CD4-positive, alpha-beta T cell treated with Interleukin-2 at 100 ng/mL for 4 hours (primary cell): ENCODE measurements at places on chromosomes 1 and 21.
A peak's percentile ranks its signal among the peaks of the same experiment; 100 is the strongest.

- no peak for DNase-seq
Observed at GRCh38 chr21:34908419-34909055, 140.6 kb downstream of the RUNX1 start.

DNA sequence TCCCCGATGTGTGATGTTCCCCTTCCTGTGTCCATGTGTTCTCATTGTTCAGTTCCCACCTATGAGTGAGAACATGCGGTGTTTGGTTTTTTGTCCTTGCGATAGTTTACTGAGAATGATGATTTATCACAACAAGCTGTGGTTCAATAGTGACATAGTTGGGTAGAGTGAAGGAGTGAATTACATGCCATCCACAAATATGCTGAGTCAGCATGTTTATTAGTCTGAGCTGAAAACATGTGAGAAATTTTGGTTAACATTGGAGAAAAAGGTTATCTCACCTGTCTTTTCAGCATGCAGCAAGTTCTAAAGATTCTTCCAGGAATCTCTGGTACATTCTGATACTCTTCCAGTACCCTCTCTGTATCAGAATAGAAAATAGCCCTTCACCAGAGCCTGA, 19.0 kb downstream of the OR2L3 start:
- DNase-seq, result no peak

DNA sequence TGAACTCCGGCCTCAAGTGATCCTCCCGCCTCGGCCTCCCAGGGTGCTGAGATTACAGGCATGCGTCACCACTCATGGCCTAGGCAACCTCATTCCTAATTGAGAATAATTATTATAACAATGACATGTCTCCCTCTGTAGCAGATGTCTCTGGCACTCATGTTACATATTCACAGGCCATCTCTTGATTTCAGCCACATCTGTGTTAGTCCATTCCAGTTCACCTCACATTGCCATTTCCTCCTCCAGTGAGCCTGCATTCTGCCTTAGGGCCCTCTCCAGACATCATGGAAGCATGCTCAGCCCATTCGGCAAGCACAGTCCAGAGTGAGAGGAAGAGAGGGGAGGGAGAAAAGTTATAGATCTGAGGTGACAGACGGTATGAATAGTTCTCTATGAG, 32.5 kb downstream of the CDKN2C start:
- no peak for DNase-seq

DNA sequence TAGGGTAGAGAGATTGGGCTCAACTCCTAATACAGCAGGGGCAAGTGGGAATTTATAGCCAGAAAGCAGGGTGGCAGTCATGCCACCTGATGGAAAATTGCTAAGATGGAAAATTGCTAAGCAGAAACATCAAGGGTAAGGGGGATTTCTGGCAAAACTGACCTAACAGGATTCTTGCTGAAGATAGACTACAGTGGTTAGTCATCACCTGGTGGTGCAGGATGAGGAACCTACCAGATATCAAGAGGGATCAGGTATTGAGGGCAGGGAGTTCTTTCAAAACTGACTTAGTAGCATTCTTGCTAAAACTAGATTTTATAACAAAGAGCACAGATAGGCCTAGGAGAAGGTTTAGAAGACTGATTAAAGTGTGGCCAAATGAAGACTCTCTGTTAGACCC, 292.9 kb downstream of the PLPP3 start:
- DNase-seq, result no peak

DNA sequence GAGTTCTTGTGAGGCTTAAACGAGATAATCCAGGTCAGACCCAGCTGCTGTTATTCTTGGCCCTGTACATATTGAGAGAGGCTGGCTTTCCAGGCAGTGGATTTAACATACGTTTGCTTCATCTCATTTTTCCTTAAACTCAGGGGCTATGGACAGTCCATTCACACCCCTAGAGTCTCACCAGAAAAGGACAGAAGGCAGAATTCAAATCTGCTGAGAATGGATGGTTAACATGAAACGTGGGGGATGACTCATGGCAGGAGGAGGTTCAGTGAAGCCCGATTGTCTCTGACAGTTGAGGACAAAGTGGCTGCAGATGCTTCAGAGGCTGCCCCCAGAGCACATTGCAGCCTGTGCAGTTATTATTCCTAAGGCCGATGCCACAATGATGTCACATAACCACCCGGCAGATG, 39.5 kb downstream of the TGFB2 start:
- DNase-seq, result no peak

- no peak for DNase-seq
Observed at GRCh38 chr1:47709019-47709871, 271.4 kb downstream of the FOXD2 start.

GRCh38 chr1:29397981-29398380, 161.7 kb downstream of the PTPRU start:
- no peak for DNase-seq

GRCh38 chr1:244140420-244140819, 89.3 kb downstream of the ZBTB18 start:
- DNase-seq, result no peak

GRCh38 chr1:65279070-65279779, 30.1 kb upstream of the DNAJC6 start:
- DNase-seq, result no peak

- no peak for DNase-seq
Observed at GRCh38 chr1:13585612-13585991, 2.0 kb downstream of the PDPN start.

DNA sequence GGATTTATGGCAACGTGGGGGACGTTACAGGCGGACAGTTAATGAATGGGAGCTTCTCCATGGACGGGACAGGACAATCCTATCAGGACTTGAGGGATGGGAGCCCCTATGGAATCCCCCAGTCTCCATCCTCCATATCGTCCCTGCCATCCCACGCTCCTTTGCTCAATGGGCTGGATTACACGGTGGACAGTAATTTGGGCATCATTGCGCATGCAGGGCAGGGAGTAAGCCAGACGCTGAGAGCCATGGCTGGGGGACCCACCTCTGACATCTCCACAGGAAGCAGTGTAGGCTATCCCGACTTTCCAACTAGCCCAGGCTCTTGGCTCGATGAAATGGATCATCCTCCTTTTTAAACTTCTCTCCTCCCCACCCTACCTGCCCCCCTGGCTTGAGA, 44.2 kb downstream of the LHX4 start:
- no peak for DNase-seq

GRCh38 chr1:182720463-182720862, 36.1 kb upstream of the RGS8 start:
- DNase-seq, result no peak

- DNase-seq, result no peak
Observed at GRCh38 chr1:21821385-21822019, 9.4 kb downstream of the LDLRAD2 start.

DNA sequence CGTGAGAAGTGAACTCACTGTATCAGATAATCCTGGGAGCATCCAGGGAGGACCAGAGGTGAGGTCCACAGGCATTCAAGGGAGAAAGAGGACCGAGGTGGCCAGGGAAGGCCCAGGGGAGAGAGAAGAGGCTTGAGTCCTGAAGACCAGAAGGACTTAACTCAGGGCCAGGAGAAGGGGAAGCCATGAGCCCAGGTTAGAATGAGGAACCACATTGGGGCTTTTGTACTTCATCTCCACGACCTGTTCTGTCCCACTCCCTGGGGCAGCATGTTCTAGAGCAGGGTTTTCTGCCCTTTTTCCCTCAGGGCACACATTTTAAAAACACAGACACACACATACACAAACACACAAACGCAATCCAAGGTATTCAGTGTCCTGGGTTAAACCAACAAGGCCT, 8.4 kb downstream of the LGR6 start:
- no peak for DNase-seq

DNA sequence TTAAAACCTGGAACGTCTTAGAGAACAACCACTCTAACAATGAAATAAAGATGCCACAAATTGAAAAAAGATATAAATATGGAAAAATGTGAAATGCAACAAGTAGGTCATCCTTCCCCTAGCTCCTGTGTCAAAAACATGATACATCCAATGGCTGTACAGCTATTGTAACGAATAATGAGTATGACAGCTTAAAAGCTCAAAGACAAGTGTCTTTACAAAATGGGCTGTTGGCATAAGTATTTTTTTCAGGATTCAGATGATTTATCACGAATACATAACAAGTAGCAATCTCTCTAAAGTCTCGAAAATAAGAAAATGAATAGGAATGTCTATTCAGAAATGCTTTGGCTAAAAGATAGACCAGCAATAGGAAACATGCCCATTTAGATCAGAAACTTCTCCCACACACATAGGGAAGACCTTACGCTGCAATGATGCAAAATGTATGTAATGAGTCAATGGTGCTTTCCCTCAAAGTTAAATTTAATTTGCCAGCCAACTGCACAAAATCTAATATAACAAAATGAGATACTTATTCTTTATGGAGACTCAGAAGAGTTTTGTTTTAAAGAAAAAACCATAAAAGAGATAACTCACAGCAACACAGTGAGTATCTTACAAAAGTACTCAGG, 8.3 kb downstream of the TGFBR3 start:
- DNase-seq, result no peak

DNA sequence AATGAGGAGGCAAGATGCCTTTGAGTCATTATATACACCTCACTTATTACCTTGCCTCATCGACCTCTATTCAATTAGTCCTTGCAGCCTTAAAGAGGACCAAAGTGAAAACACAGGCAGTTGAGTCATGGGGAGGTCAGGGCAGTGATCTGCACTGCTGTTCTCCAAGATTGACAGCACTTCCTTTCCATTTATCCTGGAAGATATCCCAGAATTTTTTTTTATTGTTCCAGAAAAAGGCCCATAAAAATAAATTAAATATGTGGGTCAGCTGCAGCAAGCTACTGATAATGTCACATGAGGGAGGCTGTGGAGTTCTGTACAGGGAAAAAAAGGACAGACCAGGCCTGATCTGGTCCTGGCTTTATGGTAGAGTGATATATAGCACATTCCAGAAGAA, 33.2 kb upstream of the CDC42BPA start:
- no peak for DNase-seq

- peak; percentile 49 for DNase-seq
Observed at GRCh38 chr1:161792740-161793139, 26.6 kb downstream of the ATF6 start.

- peak; percentile 26 for DNase-seq
Observed at GRCh38 chr21:31656199-31657095, 3.0 kb upstream of the SOD1 start.

DNA sequence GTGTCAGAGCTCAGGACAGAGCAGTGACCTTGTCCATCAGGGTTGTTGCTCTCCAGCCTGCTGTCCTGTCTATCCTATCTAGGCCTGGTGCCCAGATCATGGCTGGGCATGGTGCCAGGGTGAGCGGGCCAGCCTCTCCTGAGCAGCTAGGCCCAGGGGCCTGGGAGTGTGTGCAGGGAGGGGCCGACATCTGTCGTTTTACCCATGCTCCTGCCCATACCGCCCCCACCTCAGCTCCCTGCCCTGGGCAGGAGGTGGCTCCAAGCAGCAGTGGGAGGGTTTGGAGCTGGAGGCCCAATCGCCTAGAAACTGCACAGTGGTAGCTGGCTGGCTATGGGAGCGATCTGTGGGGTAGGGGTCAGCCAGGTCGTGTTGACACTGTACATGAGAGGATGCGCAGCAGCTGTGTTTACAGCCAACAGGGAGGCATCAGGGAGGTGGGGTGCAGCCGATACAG, 6.5 kb downstream of the INSRR start:
- DNase-seq, result no peak

GRCh38 chr1:160863061-160863773, 530 bp upstream of the CD244 start:
- no peak for DNase-seq

DNA sequence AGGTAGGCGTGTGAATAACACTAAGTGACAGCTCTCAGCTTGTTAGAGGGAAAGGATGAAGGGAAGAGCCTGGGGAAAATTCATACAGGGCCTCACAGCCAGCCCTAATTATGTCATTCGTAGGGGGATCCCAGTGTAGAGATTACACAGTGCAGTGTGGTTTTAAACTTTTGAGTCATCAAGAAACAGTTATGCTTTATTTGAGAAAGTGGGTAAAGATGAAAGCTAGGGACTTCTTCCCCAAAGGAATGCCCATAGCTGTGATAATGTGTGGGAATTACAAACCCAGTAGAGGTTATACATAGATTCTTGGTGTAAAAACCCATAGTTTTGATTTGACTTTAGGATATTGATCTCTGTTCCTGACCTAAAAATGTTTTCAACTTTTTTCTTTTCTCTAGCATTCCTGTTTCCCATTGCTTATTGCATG, 1.9 kb downstream of the TTF2 start:
- peak; percentile 51 for DNase-seq

- DNase-seq, result no peak
Observed at GRCh38 chr1:231317306-231318014, 20.2 kb downstream of the EXOC8 start.

GRCh38 chr1:97726386-97726785, 194.4 kb downstream of the DPYD start:
- no peak for DNase-seq

GRCh38 chr1:10257851-10258250, 47.5 kb downstream of the KIF1B start:
- DNase-seq, result no peak

- DNase-seq, result no peak
Observed at GRCh38 chr1:55634516-55634915, 419.4 kb upstream of the USP24 start.

- no peak for DNase-seq
Observed at GRCh38 chr1:41110736-41111135, 89.2 kb upstream of the SLFNL1 start.

GRCh38 chr1:195185736-195186135, 1422.5 kb downstream of the KCNT2 start:
- DNase-seq, result no peak

- no peak for DNase-seq
Observed at GRCh38 chr1:30407865-30408580, 315.4 kb downstream of the MATN1 start.

DNA sequence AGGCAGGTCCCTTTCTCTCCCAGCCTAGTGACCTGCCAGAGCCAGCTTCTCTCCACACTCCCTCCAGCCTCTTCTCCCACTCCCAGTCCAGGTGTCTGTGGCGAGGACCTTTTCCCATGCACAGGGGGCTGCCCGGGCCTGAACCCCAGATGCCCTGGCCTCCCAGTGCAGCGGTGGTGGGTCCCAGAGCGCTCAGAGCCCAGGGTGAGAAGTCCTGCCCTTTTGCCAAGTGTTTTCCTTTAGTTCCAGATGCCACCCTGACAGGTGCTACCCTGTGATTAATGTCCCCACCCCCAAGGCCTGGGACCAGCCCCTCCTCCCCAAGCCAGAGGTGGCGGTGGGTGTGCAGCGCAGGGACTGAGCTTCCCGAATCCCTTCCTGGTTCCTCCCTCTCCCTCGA, 90.4 kb downstream of the PAX7 start:
- DNase-seq, result no peak

DNA sequence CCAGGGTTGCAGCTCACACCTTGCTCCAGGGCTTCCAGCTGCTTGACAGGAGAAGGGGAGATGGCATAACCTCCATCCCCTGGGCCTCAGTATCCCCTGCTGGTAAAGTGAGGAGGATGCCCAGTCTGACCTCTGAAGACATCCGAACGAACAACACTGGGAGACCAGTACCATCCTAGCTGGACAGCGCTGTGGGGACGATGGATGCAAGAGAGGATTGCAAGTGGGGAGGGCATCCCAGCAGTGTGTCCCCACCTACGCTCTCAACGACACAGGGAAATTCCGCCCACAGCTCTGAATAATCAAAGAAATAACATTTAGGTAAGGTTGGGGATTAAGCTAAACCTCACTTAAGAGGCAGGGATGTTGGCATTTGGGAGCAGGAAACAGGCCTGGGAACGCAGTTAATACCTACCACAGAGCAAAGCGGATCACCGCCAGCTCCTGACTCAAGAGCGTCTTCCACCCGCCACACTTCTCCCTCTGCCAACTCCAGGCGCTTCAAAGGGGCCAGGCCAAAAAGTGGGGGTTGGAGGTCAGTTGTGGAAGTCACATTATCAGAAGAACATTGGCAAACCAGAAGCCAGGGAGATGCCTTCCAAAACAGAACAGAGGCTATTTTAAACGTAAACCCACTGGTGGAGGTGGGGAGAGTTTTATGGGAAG, 47.6 kb downstream of the SSBP3 start:
- no peak for DNase-seq
